Naive thymus-derived CD4-positive, alpha-beta T cell (primary cell): ENCODE measurements at places on chromosomes 7 and 10. TPM values are rescaled to one million over a fixed set of nuclear protein-coding genes. Genes with fewer than 3 reads are reported as not detected.

The CYP3A4 gene
- not detected in 2 replicates for total RNA-seq

The MCU gene
- 13.3 TPM for total RNA-seq

The MRLN gene
- not detected for total RNA-seq

The CPA4 gene
- total RNA-seq, result not detected

DNA sequence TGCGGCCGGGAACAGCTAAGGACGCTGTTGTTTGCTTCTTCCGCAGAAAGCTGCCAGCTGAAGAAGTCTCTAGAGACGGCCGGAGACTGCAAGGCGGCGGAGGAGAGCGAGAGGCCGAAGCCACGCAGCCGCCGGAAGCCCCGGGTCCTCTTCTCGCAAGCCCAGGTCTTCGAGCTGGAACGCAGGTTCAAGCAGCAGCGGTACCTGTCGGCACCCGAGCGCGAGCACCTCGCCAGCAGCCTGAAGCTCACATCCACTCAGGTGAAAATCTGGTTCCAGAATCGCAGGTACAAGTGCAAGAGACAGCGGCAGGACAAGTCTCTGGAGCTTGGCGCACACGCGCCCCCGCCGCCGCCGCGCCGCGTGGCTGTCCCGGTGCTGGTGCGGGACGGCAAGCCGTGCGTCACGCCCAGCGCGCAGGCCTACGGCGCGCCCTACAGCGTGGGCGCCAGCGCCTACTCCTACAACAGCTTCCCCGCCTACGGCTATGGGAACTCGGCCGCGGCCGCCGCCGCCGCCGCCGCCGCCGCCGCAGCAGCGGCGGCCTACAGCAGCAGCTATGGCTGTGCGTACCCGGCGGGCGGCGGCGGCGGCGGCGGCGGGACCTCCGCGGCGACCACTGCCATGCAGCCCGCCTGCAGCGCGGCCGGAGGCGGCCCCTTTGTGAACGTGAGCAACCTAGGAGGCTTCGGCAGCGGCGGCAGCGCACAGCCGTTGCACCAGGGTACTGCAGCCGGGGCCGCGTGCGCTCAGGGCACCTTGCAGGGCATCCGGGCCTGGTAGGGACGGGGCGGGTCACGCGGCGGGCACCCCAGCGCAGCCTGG, 2.4 kb downstream of the NKX2-3 start:
- no peak for DNase-seq

DNA sequence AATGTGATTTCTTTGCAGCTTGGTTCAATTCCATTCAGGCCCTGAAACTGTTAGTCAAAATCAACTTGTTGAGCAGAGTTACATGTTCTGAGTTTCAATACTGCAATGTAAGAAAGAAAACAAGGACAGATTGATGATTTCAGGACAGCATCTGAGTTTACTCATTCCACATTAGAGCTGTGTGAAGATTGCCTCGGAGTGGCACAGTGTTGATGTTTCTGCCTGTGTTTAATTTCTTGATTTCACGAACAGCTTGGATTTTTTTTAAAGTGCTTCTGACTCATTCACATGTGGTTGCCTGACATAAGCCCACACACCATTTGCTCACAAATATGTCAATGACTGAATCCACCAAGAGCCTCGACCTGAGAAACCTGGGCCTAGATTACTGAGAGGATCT, 101.2 kb upstream of the PARD3 start:
- no peak for DNase-seq

- DNase-seq, result no peak
These were observed 287.8 kb upstream of the SHH start for GRCh38 chr7:156100086-156100485.

- no peak for DNase-seq
These were observed 29.3 kb upstream of the CROT start for GRCh38 chr7:87316097-87316700.

DNA sequence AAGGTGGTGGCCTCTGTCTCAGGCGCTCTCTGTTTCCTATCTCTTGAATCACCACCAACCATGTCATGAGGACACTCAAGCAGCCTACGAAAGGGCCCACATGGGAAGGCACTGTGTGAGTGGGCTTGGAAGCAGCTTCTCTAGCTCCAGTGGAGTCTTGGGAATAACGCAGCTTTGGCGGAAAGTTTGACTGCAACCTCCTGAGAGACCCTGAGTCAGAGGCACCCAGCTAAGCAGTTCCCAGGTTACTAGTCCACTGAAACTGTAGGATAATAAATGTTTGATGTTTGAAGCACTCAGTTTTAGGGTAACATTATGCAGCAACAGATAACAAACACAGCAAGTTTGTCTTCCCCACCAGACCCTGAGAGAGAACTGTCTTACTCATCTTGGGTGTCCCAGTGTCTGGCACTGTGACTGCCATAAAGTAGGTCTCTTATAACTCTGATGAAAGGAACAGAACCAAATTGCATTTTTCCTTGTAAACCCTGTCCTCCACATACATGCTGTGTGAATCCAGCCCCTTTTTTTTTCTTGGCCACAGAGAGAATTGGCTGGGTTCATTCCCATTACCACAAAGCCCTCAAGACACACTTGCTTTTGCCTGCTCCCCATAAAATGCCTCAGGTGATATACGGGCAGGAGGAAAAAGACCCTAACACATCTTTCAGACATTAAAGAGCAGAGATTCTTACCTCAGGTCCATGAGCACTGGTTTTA, 185.5 kb downstream of the ZNF365 start:
- no peak for DNase-seq

DNA sequence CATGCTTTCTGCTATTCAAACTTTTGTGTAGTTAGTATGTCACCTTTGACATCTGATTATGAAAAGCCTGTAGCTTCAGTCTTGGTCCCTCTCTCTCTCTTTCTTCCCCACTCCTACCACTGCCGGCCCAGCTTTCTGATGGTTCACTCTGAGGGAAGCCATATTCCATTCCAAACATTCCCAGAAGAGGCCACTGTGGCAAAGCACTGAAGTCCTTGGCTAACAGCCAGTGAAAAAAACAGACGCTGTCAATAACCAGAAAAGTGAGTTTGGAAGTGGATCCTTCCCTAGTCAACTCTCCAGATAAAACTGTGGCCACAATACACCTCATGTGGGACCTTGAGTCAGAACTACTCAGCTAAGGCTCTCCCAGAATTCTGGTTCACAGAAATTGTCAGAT, 950.7 kb upstream of the PHF14 start:
- no peak for DNase-seq

DNA sequence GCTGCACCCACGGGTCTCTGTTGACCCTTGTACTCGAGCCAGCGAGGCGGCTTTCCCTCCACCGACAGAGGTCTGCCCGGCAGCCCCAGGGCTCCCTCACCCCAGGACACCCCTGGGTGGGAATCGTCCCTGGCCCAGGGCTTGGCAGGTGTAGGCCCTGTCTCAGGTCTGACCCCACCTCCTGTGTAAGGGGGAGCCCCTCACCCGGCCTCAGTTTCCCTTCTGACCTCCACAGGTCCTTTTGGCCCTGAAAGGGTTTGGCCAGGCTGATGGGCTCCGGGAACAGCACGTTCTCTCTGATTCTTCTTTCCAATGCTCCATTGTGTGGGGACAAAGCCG, 25.0 kb upstream of the ELFN1 start:
- no peak for DNase-seq

DNA sequence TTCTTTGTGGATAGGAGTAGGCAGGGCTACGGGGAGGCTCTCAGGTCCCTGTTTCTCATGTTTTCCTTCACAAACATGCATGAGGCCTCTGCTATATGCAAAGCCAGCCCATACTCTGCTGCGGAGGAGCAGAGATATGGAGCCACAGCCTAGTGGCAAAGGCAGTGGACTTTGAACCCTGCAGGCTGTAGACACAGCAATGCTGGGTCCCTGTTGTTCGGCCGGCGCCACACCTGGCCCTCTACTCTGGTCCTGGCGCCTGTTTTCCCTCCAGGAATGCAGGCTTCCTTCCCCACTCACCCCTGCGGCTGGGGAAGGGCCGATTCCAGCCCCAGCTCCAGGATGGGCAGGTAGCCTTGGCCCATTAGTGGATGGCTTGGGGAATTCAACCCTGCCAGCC, 11.5 kb downstream of the CLRN3 start:
- DNase-seq, result no peak

DNA sequence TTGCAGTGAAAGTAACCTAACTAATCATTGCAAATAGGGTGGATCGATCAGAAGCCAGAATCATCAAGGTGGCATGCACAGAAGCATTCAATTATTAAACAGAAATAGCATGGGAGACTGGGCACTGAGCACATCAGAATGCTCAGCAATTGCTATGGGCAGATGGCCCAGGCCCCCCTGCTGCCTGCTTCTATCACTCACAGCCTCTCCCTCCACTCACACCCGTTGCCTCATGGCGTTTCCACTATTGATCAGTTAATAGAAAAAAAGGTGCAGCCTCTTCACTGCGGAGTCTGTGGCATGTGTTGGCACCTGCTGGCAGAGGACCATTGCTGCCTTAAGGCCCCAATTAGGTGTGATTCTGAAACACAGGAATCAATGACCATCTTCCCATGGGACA, 11.2 kb upstream of the HTR5A start:
- no peak for DNase-seq

GRCh38 chr7:135920478-135920877, 56.7 kb downstream of the MTPN start:
- DNase-seq, result no peak

DNA sequence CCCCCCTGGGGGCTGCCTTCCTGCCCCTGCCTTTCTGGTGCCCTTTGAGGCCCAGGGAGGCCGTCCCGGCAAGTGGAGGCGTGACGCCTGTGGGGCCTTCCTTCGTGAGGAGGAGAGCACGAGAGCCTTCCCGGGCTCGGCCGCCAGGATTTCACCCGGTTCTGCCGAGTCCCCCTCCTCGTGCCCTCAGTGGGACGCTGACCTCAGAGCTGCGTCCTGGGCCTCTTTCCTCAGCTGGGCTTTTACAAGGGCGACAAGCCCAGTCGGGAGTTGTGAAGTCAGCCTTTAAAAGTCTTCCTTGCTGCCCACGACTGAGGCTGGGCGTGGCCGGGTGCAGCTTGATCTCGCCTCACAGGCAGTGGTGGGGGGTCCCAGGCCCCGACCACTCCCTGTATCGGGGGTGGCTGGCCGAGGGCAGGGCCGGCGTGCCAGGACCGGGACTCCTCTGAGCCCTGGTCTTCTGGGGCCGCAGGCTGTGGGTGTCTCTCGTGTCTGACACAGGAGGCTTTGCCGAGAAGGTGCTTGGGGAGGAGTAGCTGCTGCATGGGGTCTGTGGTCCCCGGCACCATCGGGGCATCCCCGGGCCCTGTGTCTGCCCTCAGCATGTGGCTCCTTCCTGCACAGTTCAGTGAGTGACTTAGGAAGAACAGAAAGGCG, 41.8 kb downstream of the FAM20C start:
- DNase-seq, result no peak

DNA sequence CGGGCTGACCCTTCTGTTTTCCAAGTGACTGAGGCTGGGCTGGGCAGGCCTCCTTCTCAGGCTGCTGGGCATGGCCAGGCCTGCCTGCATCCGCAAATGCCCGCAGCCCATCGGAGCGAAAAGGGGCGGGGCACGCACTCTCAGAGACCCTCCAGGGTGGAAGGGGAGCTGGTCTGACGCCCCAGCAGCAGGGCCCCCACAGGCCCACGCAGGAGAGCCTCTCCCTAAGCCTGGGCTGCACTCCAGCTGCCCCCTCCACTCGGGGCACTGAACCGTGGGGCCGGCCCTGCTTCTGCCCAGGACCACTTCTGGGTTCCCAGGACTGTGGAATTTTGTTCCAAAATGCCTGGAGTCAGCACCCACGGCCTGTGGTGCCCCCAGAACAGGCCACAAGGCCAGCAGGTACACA, 9.3 kb downstream of the ADAP1 start:
- no peak for DNase-seq

- DNase-seq, result no peak
These were observed 3.8 kb upstream of the COX19 start for GRCh38 chr7:979151-979550.

DNA sequence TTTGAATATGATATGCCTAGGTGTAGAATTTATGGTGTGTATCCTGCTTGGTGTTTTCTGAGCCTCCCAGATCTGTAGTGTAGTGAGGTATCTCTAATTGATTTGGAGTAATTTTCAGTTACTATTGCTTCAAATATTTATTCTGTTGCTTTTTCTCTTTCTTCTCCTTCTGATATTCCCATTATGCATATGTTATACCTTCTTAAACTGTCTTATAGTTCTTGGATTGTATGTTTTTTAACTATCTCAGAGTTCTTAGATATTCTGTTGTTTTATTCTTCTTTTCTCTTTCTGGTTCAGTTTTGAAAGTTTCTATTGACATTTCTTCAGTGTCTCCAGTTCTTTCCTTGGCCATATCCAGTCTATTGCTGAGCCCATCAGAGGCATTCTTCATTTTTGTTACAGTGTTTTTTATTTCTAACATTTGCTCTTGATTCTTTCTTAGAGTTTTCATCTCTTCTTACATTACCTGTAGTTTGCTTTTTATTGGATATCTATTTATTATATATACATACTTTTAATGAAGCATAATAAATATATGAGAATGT, 205.4 kb upstream of the LRGUK start:
- no peak for DNase-seq

GRCh38 chr10:133262696-133263095, 14.0 kb downstream of the ADAM8 start:
- DNase-seq, result no peak

- no peak for DNase-seq
These were observed 65.5 kb downstream of the RALA start for GRCh38 chr7:39688611-39689480.

- no peak for DNase-seq
These were observed 37.2 kb downstream of the DIP2C start for GRCh38 chr10:652233-652632.

- no peak for DNase-seq
These were observed at the start of gene TFEC for GRCh38 chr7:116030651-116031276. Gene TFEC, minus strand, starts transcription at chr7:116030763. Its CDS starts 46,322 bp downstream, at chr7:115984441.

DNA sequence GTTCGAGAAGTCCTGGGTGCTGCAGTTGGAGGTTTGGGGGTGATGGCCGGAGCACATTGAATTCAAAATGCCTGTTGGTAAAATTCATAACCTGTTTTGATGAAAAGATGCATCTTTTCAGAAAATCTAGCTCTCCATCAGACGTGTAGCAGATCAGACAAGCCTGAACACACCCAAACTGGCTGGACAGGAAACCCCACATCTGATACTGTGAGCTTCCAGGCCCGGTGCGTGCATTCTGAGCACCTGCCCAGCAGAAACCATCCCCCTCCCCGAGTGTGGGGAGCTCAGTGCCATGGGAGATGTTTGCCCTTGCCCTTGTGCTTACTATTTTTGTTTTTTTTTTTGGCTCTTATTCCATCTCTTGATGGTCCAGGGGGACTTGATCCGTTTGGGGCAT, 417.1 kb downstream of the TCERG1L start:
- no peak for DNase-seq

- DNase-seq, result no peak
These were observed 92.0 kb downstream of the GPR85 start for GRCh38 chr7:112994656-112995055.

- no peak for DNase-seq
These were observed 148.2 kb downstream of the RAPGEF5 start for GRCh38 chr7:22208799-22209198.
